SJCRH30 (cell line): ENCODE measurements at places on chromosomes 3 and 15. TPM values are rescaled to one million over a fixed set of nuclear protein-coding genes. Genes with fewer than 3 reads are reported as not detected.

- H3K4me1 ChIP-seq = no peaks in the 10 kb centered on the region
- no peak overlapping the region for H3K4me3 ChIP-seq
- no peaks in the 10 kb centered on the region for H3K27me3 ChIP-seq
- no peaks in the 10 kb centered on the region for H3K36me3 ChIP-seq
These were observed 33.0 kb downstream of the SNRK start for GRCh38 chr3:43319376-43319775.

DNA sequence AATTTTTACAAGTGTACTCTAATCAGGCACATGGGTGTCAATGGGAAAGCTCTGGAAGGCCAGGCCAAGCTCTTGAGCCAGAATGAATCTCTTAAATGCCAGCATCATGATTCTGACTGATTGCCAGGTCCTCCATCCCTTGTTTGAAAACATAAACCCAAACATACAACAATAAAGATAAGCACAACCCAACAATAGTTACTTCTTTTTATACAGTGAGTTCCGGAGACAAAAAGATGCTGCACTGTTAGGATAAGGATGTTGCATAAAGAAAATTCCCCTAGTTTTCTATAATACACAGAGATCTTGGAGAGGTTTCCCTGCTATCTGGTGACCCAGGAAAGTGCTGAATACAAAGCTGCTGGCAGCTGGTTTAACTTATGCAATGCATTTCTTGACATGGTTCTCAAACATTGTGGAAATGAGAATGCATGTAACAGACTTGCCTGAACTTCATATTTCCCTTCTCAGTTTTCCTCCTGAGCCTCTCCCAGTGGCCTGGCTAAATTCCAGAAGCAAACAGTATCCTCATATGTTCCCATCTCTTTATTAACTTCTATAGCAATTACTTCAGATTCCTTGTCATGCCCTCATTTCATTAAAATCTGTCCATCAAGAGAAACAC lies 180.1 kb upstream of the PRICKLE2 start:
- no peaks in the 10 kb centered on the region for H3K36me3 ChIP-seq
- DNase-seq = no peak
- H3K27me3 ChIP-seq = no peaks in the 10 kb centered on the region
- no peak overlapping the region for H3K27ac ChIP-seq
- H3K4me3 ChIP-seq = no peak overlapping the region

CD200 gene
- total RNA-seq = not detected in 2 replicates

RLBP1 gene
- not detected in 2 replicates for total RNA-seq

ITIH3 gene
- total RNA-seq = 0.28 TPM in 1 of 2 replicates, not detected in the other
